ENCODE measurements at places on chromosomes 6 and 20.

DNA sequence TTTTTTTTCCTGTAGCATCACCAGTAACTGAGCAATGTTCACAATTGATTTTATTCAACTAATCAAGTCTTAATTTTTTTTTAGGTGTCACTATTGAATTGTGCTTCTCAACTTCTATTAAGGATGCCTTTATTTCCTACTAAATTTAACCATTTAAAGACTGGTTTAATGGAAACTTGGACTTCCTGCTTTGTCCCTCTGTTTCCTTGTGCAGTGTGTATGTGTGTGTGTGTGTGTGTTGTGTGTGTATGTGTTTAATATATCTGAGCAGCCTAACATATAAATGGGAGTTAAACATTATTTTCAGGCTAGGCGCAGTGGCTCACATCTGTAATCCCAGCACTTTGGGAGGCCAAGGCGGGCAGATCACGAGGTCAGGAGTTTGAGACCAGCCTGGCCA is 1.8 kb downstream of the SERPINB6 start:
- DNase-seq: no peak

GRCh38 chr6:25753079-25753478 is 1.5 kb upstream of the SLC17A4 start:
- DNase-seq: no peak

DNA sequence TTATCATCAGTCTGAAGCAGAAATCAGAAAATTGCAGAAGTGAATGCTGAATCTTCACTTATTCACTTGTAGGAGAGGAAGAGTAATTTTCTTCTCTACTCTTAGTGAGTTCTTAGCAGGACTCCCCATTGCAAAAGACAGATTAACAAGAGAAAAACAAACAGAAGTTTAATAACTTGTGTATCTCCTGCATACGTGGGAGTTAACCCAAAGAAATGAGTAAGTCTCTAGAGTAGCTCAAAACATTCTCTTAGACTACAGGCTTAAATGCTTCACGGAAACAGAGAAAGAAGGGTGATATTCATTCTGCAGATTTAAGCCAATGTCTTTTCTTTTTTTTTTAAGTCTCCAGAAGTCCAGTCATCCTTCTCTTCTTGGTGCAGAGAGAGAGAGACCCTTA is 97.9 kb upstream of the TMEM181 start:
- DNase-seq: no peak

- DNase-seq: no peak
These were observed 131.8 kb upstream of the C6orf118 start for GRCh38 chr6:165441181-165441580.

- no peak for DNase-seq
These were observed 111.8 kb upstream of the QKI start for GRCh38 chr6:163302747-163303146.

GRCh38 chr6:117547688-117548621 is 54.4 kb downstream of the GOPC start:
- peak; percentile 27 for DNase-seq

GRCh38 chr6:36848658-36849441 is 9.6 kb upstream of the CPNE5 start:
- no peak for DNase-seq

GRCh38 chr20:61989741-61990140 is 75.9 kb downstream of the TAF4 start:
- no peak for DNase-seq

DNA sequence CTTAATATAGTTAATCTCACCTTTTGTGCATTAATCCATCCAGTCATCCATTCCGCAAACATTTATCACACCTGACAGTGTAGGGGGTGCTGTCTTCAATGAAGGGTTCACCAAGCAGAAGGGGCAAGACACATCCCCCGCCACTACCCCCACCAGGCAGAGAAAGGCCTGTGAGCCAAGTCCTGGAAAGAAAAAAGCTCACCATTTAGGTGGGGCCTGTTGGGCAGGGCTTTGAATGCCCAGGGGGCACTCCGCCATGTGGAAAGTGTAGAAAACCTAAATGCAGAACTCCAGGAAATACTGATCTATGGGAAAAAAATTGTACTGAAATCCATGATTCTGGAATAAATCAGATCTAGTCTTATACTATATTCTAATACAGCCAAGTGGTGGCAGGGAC is 4.8 kb upstream of the STX16 start:
- no peak for DNase-seq

GRCh38 chr6:166935353-166935752 is 21.0 kb downstream of the RNASET2 start:
- no peak for DNase-seq

DNA sequence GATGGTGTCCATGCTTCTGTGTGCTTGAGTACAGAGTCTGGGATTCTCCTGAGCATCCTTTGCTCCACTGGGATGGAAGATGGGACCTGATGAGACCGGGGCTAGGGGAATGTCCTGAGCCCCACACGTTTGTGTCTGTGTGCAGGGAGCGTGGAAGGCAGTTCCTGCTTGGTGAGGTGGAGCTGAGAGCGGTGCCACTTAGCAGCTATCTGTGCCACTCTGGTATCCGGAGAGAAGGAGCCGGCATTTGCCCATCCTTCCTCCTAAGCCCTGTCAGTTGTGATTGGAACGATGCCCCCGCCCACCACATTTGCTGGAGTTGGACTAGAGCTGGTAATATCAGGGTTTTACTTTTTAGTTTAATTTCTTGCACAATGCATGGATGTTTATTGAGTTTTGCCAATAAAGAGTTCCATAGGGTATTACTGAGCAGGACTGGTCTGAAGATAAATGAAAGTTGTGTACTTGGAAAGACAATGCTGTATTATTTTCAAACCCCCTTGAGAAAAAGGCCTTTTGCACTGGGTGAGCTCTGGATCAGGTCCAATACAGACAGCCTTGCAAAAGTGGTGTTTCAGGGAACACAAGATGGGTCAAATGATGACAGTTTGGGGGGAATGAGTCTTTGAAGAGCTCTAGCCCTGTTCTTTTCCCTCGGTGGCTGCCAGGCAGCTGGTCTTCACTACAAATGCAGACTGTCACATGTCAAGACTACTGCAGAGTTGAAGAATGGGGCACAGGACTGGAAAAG is 130.8 kb downstream of the SYCP2 start:
- DNase-seq: no peak

GRCh38 chr6:149216459-149216858 is 101.1 kb upstream of the TAB2 start:
- DNase-seq: no peak

DNA sequence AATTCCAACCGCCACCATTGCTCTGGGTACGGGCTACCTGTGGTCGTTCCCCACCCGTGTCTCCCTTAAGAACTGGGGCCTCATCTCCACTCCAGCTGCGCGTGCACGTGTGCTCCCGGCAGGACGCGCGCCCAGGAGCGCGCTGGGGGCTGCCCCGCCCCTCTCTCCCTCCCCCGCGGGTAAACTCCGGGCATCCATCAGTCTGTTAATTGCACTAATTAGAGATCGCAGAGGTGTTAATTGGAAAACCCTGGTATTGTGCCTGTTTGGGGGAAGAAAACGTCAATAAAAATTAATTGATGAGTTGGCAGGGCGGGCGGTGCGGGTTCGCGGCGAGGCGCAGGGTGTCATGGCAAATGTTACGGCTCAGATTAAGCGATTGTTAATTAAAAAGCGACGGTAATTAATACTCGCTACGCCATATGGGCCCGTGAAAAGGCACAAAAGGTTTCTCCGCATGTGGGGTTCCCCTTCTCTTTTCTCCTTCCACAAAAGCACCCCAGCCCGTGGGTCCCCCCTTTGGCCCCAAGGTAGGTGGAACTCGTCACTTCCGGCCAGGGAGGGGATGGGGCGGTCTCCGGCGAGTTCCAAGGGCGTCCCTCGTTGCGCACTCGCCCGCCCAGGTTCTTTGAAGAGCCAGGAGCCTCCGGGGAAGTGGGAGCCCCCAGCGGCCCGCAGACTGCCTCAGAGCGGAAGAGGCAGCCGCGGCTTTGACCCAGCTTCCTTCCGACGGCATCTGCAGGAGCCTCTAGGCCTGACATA is 14.4 kb downstream of the FOXP4 start:
- DNase-seq: no peak

- no peak for DNase-seq
These were observed 131.1 kb upstream of the HSF2 start for GRCh38 chr6:122268394-122268793.

GRCh38 chr6:79764747-79765146 is 133.6 kb downstream of the SH3BGRL2 start:
- no peak for DNase-seq

- DNase-seq: no peak
These were observed 127.5 kb upstream of the SMLR1 start for GRCh38 chr6:130699742-130700141.

GRCh38 chr20:25586877-25587276 is 1.5 kb upstream of the NINL start:
- DNase-seq: no peak

GRCh38 chr20:58149437-58150091 is 78.9 kb downstream of the ANKRD60 start:
- DNase-seq: no peak

- no peak for DNase-seq
These were observed 149.6 kb downstream of the IPCEF1 start for GRCh38 chr6:154206996-154207395.

GRCh38 chr20:45771182-45771759 is 20.4 kb downstream of the WFDC3 start:
- peak; percentile 70 for DNase-seq

DNA sequence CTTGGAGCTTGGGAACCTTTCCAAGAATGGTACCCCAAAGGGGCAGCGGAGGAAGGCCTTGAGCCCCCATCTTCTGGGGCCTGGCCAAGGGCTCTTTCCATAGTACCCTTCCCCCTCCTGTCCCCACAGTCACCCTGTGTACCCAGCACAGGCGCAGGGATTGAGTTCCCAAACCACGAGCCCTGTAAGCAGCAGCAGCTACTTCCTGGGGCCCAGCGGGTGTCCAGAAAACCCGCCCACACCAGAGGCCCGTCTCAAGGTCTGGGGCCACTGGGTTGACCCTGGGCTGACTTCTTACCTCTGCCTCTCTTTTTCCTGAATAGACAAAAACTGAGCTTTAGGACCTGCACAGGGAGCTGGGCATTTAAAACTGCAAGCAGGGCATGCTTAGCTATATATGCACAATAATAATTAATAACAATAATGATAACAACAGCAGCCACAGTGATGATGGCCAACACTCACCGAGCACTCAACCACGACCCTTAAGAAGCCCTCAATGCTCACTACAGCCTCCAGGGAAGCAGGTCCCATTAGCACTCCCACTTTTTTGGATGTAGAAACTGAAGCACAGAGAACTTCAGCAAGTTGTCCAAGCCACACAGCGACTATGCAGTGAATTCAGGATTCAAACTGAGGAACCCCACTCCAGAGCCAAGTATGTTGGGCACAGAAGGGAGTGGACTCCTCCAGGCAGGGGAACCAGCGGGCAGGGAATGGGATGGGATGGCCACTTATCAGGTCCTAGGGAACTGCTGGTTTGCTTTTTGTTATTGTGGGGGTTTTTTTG is 14.5 kb downstream of the NOL4L start:
- no peak for DNase-seq

- no peak for DNase-seq
These were observed 121.3 kb upstream of the PHACTR1 start for GRCh38 chr6:12595161-12595811.

- DNase-seq: no peak
These were observed 21.6 kb downstream of the DSE start for GRCh38 chr6:116392132-116393013.

GRCh38 chr6:46505693-46506512 is 14.7 kb upstream of the RCAN2 start:
- DNase-seq: no peak

- no peak for DNase-seq
These were observed 106.3 kb downstream of the RNF144B start for GRCh38 chr6:18493382-18493891.

- no peak for DNase-seq
These were observed 1.2 kb upstream of the COL19A1 start for GRCh38 chr6:69865126-69865525.

DNA sequence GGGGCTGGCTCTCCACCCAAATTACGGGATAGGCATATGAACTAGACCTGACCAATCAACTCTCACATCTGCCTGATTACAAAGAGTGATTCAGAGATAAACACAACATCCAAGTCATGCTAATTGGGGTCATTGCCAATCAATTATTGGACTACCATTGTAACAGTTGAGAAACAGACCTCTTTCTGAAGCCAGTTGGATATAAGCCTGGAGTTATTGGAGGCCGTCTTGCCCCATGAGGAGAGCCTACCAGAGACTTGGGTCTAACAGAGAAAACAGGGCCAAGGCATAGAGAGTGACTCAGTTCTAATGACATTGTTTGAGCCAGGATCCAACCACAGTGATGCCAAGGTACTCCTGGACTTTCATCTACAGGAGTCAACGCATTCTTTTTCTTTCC is 39.4 kb upstream of the HIVEP2 start:
- DNase-seq: no peak

DNA sequence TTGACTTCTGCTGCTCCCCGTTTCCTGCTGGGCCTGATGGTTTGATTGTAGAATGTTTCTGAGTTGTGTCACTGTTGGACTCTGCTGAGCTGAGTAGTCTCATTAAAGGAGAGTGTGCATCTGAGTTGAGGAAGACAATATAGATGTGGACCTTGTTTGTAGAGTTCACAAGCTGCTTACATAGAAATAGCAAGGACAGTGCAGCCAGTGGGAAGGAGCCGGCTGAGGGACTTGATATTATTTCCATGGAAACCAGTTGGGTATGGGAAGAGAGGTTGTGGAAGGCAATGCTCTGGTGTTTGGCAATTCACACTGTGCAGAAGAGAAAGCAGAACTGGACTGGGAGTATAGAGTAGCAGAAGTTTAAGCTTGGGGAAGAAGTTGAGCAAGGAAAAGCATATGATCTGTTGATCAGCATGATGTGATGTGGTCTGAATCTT is 14.8 kb downstream of the IGF2R start:
- DNase-seq: no peak

- DNase-seq: no peak
These were observed 7.3 kb downstream of the DLGAP4 start for GRCh38 chr20:36313476-36313875.

DNA sequence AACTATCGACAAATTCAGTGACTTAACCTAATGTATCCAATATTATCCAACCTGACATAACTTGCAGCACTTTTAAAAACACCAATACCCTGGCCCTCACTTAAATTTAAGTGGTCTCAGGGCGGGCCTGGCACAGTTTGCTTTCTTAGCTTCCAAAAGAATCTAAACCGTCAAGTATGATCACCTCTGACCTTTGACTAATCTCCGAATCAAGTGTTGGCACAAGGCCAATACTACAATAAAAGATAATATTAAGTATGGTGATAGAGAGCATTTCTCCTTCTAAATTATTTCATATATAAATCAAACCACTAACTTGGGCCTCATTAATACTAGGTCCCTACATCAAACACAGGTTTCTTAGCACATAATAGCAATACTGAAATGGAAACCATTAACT is 153.0 kb downstream of the PTPRK start:
- DNase-seq: no peak

GRCh38 chr6:145547594-145548335 is 187.6 kb downstream of the EPM2A start:
- DNase-seq: no peak

All from NCI-H1694 treated with DMSO at 0.1 percent for 48 hours (cell line).